EL (cell line): ENCODE measurements at places on chromosomes 3 and 15.

DNA sequence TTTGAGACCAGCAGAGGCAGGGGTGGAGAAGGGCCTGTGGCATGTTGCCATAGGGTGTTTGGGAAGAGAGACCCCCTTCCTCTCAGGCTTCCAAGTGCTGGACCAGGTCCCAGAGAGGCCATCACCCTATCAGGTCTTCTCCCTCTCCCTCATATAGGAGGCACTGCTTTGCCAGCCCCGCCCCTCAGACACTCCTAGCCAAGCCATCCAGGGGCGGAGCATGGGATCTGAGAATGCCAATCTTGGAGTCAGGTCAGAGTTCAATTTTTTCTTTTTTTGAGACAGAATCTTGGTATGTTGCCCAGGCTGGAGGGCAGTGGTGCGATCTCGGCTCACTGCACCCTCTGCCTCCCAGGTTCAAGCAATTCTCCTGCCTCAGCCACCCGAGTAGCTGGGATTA is 32.7 kb downstream of the CRABP1 start:
- no peak for DNase-seq

- no peak for DNase-seq
Observed at GRCh38 chr15:89075101-89075640, 13.1 kb upstream of the ABHD2 start.

DNA sequence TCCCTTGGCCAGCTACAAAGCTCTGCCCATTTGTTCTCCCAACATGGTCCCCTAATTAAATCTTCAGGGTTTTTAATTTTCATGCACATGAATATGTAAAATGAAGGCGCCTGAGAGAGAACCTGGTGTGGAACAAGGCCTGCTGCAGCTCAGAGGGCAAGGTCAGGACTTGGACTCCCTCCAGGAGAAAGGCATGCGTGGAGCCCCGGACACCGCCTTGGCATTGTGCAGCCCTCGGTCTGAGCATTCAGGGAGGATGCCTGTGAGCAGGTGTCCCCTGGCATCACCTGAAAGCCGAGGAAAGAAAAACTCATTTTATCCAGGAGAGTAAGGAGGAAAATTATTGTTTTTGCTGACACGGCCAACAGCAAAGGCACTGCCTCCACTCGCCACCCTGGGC is 33.8 kb upstream of the EPHB1 start:
- no peak for DNase-seq

DNA sequence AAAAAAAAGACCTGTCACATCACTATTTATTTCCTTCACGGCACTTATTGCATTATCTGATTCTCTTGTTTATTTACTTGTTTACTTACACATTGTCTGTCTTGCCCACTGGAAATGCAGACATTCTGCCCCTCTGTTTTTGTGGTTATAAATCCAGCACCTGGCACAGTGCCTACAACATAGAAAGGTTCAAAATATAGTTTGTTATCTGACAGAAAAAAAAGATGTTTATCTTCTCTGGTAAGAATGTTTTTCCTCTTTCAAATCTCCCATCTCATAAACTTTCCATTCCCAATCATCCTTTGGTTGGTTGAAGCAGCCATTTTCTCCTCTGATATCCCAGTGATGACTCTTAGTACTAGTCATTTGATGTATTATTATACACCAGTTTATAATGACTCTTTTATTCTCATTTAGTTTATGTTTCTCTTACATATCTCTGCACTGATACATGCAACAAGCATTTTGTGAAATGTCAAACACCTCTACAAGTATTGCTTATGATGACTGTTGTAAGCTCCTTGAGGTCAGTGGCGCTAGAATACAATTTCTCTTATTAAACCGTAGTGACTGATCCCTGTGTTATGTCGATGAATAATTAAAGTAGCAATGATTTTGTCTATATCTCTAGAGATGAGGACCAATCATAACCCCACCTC is 398.4 kb upstream of the TBL1XR1 start:
- peak; percentile 41 for DNase-seq

DNA sequence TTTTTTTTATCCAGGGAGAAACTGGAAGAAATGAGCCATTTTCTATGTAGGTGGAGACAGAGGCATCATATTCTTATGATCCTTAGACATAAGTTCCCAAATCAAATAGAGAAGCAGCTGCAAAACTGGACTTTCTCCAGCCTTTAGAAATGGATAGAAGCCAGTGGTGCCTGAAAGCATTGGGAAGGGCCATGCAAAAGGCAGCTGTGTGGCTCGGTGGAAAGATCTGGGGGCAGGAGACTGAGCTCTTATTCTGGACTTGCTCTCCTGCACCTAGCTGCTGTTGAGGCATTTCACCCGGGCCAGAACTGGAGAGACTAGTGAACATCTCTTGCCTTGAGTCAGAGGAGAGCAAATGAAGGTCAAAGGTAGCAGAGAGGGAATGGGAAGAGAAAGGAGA is 73.1 kb downstream of the TFG start:
- no peak for DNase-seq

- DNase-seq = no peak
Observed at GRCh38 chr3:48546203-48546829, 10.3 kb downstream of the PFKFB4 start.

- peak; percentile 55 for DNase-seq
Observed at GRCh38 chr3:152466784-152467183, 198.1 kb downstream of the MBNL1 start.

- DNase-seq = no peak
Observed at GRCh38 chr3:61008998-61009380, 242.3 kb downstream of the FHIT start.
